ENCODE measurements at places on chromosomes 3 and 15.
A peak's percentile ranks its signal among the peaks of the same experiment; 100 is the strongest.

GRCh38 chr15:44738340-44738984, 2.1 kb downstream of the TRIM69 start:
- DNase-seq: no peak

GRCh38 chr15:57138349-57138788, 219.9 kb downstream of the TCF12 start:
- DNase-seq: no peak

DNA sequence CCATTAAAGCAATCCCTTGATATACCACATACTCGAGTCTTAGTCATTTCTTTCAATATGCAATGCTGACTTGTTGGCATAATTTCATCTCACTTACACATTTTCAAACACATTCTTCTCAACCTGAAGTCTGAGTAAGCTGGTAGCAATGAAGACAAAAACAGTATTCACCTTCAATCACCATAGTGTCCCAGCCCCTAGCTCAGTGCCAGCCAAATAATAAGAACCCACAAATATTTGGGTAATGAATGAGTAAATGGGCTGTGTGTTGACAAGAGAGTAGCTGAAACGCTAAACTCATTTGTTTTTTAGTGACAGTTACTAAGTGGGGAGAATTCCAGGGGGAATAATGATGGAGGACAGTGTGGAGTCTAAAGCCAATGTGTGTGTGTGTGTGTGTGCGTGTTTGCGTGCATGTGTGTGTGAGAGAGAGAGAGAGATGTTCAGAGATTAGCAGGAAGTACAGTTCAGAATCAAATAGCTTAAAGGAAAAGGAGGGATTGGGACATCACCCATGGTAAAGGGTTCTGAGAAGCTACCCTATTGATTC, 165.7 kb downstream of the GAP43 start:
- DNase-seq: no peak

- DNase-seq: no peak
These were observed 39.3 kb downstream of the BDH1 start for GRCh38 chr3:197516517-197516889.

- DNase-seq: no peak
These were observed 382.0 kb upstream of the ROBO2 start for GRCh38 chr3:76657909-76658308.

GRCh38 chr3:43104660-43105595, 951 bp downstream of the POMGNT2 start:
- DNase-seq: no peak

DNA sequence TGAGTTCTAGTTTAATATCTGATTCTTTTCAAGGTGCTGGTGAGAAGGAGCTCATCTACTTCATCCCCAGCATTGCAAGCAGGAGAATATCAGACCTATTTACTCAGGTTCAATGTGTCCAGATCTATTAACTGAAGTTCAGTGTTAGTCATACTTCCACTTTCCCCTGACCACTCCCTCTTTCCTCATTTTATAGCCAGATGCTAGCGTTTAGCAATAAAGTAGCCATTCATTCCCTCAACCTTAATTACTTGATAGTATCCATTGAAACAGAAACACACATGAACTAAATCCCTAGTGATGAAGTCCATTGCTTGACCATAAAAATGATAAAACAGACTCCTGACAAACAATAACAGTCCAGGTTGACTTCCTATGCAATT, 60.0 kb downstream of the RPL22L1 start:
- DNase-seq: no peak

- no peak for DNase-seq
These were observed 95.0 kb upstream of the LIMD1 start for GRCh38 chr3:45499529-45499928.

GRCh38 chr3:52983336-52983807, 62.5 kb downstream of the SFMBT1 start:
- DNase-seq: peak; percentile 25

- no peak for DNase-seq
These were observed 91.6 kb downstream of the CACNA2D3 start for GRCh38 chr3:54213907-54214306.

- DNase-seq: no peak
These were observed 15.5 kb downstream of the RABL3 start for GRCh38 chr3:120726791-120727190.

DNA sequence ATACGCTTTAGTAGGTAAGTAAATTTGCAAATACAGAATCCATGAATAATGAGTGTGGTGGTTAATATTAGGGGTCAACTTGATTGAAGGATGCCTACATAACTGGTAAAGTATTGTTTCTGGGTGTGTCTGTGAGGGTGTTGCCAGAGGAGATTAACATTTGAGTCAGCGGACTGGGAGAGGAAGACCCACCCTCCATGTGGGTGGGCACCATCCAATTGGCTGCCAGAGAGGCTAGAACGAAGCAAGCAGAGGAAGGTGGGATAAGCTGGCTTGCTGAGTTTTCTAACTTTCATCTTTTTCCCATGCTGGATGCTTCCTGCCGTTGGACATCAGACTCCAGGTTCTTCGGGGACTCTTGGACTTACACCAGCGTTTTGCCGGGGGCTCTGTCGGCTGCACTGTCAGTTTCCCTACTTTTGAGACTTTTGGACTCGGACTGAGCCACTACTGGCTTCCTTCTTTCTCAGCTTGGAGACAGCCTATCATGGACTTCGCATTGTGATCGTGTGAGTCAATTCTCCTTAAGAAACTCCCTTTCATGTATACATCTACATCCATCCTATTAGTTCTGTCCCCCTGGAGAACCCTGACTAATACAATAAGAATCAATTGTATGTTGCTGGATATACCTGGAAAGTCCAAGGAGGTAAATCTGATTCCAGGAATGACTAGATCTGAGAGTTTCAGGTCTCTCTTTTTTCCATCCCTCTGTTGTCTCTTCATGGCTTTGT, 25.8 kb upstream of the NEDD4 start:
- no peak for DNase-seq

DNA sequence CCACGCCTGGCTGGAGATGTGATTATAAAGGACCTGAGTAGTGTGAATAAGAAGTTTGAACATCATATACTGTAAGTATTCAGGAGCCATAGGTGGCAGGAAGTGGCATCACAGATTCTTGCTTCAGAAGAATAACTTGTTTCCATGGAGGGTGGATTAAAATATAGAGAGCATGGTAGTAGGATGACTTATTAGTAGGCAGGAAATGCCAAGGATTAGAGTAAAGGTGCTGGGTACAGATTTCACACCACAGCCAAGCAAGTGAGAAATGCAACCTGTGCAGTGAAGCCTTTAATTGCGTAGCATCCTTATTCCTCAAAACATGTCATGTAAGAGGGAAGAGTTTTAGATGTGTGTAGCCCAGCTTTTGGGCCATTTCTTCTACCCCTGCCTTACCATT, 30.8 kb downstream of the IFT122 start:
- no peak for DNase-seq

DNA sequence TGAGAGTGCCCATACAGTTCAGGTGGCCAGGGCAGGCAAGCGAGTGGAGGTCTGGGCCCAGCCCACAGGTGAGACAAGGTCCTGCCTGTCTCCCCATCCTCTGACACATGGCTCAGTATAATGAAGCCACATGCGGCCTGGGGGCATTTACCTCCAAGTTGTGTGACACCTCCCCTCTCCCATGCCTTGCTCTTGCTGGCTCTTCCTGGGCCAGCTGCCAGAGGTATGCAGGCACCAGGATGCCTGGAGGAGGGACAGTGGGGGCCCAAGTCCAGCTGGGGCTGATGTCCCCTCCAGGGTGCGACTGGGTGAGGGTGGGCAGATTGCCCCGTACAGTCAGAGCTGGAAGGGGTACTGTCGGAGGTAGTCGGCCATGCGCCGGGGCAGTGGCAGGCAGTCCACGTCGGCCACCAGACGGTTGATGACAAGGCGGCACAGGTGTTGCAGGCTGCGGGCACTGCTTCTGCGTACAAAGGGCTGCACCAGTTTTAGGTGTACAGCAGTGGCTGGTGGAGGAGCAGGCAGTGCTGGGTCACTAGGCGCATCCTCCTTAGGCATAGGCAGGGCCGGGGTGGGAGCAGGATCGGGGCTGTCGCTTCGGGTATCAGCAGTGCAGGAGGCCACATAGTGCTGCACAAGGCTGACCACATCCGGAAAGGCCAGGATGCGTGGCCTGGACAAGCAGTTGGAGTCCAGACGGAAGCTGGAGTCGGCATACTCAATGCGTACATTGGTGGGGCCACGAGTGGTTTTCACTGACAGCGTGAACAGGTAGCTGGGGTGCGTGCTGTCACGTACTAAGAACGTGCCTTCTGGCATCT, 4.1 kb downstream of the CISH start:
- no peak for DNase-seq

Data from activated T-helper 1 cell treated with anti-CD3 and anti-CD28 coated beads, Interleukin-2, amount 50 U/mL, for 16 hours (primary cell).